ENCODE measurements at places on chromosomes 5 and 9. TPM values are rescaled to one million over a fixed set of nuclear protein-coding genes. Genes with fewer than 3 reads are reported as not detected.
A peak's percentile ranks its signal among the peaks of the same experiment; 100 is the strongest.

DNA sequence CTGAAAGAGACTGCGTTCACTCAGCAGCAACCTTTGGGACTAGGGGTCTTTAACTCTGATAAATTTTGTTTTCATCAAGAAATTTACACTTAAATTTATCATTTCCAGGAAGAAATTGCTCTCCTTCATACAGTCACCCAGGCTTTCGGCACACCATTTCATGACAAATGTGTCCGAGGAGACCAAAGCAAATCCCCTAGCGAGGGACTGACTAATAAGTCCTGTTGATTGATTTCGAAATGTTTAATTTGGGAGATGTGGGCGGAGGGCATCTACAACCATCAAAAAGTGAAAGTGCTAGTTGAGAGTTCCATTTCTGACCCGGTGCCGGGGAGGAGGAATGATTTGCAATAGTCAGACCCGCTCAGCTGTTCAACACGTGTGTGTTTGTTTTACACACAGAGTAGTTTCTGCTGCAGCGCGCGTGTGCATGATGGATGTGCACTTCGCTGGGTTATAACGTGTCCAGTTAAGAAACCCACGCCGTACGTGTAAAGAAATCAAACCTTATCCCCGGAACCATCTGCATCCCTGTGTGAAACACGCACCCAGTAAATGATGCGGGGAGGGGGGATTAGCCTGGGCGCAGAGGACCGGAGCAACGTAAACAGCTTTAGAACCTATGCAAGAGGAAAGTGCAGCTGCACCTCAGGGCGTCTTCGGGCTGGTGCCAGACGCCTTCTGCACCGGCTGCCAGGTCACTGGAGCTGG is 845 bp upstream of the NR4A3 start:
- peak; percentile 39 for DNase-seq
- H3K27ac ChIP-seq = peak overlapping the region; percentile 46
- peak overlapping the region; percentile 82 for H3K4me3 ChIP-seq
- no peaks in the 10 kb centered on the region for H3K27me3 ChIP-seq
- H3K4me1 ChIP-seq = peaks cover 12% of the 10 kb centered on the region

DNA sequence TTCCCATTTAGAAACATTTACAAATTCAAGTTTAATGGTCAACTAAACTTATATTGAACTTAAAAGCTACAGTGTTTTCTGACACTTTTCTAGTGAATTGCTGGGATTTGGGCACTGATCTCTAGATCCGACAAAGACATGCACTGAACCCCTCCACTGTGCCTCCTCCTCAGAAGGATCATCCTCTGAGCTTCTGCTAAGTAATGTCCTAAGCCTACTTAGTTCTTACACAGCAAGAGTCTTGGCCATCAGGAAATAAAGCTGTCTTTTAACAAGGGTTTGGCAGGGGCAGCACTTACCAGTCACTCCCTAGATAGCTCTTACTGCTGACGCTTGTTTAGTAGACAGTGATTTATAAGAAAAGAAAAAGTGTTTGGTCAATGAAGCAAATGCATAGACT is 50.5 kb downstream of the FAM81B start:
- H3K27me3 ChIP-seq = no peaks in the 10 kb centered on the region
- peaks cover 15% of the 10 kb centered on the region for H3K4me1 ChIP-seq
- H3K4me3 ChIP-seq = no peak overlapping the region
- H3K27ac ChIP-seq = no peak overlapping the region
- no peak for DNase-seq
- H3K36me3 ChIP-seq = no peaks in the 10 kb centered on the region

DNA sequence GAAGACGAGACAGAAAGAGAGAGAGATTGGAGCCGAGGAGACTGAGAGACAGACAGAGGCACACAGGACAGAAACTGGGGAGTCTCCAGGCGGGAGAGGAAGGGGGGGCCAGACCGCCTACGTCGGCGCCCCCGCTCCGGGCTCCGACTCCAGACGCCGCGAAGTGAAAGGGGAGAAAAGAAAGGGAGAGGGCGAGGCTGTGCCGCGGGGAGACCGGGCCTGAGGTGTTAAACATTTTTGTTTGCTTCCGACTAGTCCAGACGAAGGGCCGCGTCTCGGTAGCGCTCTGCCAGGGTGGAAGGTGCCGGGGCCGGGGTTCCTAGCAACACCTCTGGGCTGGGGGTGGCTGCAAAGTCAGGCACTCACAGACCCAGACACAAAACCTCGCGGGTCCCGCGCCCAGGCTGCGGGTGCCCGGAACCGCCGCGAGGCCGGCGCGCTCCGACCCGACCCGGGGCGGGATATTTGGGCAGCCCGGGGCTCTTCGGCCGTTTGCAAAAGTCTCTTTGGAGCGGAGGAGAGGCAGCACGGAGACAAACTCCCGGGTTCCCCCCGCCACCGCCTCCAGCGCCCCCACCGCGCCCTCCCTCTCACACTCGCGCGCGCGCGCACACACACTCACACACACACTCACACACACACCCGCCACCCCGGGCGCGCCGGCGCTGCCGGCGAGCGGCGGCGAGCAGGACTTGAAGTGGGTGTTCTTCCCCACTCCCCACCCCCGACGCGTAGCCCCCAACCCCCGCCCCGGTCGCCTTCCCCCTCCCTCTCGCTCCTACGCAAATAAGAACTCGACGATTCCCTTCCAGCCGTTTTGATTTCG is 626 bp upstream of the FST start:
- H3K27ac ChIP-seq = peak overlapping the region; percentile 96
- peak overlapping the region; percentile 97 for H3K4me3 ChIP-seq

GRCh38 chr5:180390441-180391190 is 37.5 kb upstream of the GFPT2 start:
- no peak for DNase-seq
- no peak overlapping the region for H3K27ac ChIP-seq
- no peaks in the 10 kb centered on the region for H3K4me1 ChIP-seq
- no peak overlapping the region for H3K4me3 ChIP-seq
- no peaks in the 10 kb centered on the region for H3K36me3 ChIP-seq
- no peaks in the 10 kb centered on the region for H3K27me3 ChIP-seq

DNA sequence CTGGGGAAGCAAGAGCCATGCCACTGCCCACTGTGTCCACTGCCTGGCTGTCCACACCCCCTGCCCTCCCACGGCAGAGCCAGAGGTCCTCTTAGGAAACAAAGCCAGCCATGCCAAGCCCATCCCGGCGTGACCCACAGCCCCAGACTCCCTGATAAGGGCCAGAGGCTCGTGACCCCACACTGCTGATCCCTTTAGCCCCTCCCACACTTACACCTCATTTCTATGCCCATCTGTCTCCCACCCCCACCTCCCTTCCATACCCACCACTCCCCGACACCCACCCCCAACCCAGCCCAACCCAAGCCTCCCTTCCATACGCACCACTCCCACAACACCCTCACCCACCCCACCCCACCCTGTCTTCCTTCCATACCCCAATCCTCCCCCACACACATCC is 17.3 kb downstream of the PTGES start:
- no peaks in the 10 kb centered on the region for H3K36me3 ChIP-seq
- H3K4me1 ChIP-seq = peaks cover 4% of the 10 kb centered on the region
- H3K27me3 ChIP-seq = no peaks in the 10 kb centered on the region

GRCh38 chr5:50365426-50366251 is 75.4 kb downstream of the EMB start:
- DNase-seq = no peak
- H3K27me3 ChIP-seq = no peaks in the 10 kb centered on the region
- H3K36me3 ChIP-seq = no peaks in the 10 kb centered on the region
- no peak overlapping the region for H3K27ac ChIP-seq
- H3K4me3 ChIP-seq = no peak overlapping the region
- H3K4me1 ChIP-seq = no peaks in the 10 kb centered on the region

- H3K36me3 ChIP-seq = no peaks in the 10 kb centered on the region
- H3K27ac ChIP-seq = no peak overlapping the region
- no peak for DNase-seq
- H3K27me3 ChIP-seq = peaks cover 75% of the 10 kb centered on the region
- H3K4me1 ChIP-seq = no peaks in the 10 kb centered on the region
Measured at GRCh38 chr9:135304886-135305285, 174.7 kb upstream of the PPP1R26 start.

DNA sequence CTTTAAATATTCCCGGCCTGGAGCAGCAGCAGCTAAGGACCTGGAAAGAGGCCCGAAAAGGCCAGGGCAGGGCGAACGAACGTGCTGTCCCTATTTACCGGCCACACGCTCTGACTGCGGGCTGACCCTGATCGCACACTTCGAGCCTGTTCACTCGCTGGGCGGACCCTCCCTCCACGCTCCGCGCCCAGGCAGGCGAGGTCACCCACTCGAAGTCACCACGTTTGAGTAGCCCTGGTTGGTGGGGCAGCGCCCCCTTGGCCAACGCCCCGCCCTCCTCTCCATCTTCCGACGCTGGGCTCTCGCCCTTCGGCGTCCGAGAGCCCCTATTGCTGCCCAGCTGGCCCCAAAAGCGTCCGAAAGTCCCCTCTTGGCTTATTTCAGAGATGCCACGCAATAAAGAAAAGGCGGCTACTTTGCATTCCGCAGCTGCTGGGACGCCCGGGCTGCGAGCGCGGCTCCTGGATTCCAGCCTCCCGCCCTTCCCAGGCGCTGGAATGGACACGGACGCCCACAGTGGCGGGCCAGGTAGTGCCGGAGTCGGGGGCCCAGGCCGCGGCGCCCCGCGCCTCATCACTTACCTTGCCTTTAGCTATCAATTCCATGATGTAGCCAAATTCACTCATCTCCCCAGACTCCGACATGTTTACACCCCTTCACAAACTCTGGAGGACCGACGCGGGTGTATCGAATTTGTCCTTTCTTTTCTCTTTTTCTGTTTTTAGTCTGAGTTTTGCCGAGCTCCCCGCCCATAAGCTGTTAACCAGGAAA is 9.9 kb upstream of the TRIM36 start:
- H3K27me3 ChIP-seq = peaks cover 81% of the 10 kb centered on the region
- H3K36me3 ChIP-seq = no peaks in the 10 kb centered on the region
- H3K4me1 ChIP-seq = peaks cover 14% of the 10 kb centered on the region
- no peak overlapping the region for H3K27ac ChIP-seq

DNA sequence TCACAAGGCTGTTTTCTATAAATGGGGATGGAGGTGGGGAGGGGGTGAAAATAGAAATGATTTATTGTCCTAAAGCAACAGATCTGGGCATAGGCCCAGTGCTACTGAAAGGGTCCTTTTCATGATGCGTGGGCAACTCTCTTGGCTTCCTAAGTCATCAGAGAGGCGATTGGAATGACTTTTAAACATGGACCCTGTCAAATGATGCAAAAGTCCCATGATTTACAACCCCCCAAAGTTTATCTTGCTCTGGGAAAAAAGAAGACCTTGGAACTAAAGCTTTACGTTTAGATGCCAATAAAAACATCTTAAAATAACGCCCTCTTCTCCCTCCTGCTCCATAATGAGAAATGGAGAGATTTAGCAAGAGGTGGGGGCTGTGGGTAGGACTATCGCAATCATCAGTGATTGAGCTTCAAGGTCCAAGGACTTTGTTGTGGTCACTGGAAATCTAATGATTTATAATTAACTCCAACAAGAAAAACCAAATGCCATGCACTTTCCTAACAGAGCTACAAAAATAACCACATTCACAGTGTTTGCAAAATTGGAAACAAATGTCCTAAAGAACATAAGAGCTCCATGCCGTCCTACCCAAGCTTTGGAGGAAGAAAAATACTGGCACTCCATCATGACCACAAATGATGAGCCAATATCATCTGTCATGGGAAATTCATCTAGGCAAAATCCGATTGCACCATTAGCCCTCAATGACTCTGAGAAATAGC is 167.5 kb upstream of the CLINT1 start:
- DNase-seq = no peak
- peaks cover 50% of the 10 kb centered on the region for H3K27me3 ChIP-seq
- H3K36me3 ChIP-seq = no peaks in the 10 kb centered on the region
- no peak overlapping the region for H3K4me3 ChIP-seq
- peaks cover 19% of the 10 kb centered on the region for H3K4me1 ChIP-seq

EQTN gene
- not detected for total RNA-seq

ALDOB gene
- not detected for total RNA-seq

CD180 gene
- not detected for total RNA-seq

LCP2 gene
- not detected for total RNA-seq

PLAC8L1 gene
- total RNA-seq = not detected

PTTG1 gene
- total RNA-seq = 245 TPM

All from PC-3 (cell line).